KBM-7 (cell line): ENCODE measurements at places on chromosomes 2 and 18.

DNA sequence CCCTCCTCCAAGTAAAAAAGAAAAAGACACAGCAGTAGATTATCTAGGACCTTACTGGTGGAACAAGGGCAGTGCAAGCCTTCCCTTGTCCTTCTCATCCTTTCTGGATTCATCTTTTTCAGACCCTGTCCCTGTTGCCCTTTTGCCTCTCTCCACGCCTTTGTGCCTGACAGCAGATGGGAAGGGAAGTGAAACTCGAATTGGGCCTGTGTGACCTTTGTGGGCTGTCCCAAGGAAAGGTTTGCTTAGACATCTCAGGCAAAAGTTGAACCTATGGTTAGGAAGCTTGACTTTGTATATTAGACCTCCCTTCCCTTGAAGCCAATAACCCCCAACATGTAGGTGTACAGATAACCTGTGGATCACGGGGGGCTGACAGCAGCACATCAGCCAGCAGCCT lies 185.3 kb downstream of the PRKCE start:
- no peak for DNase-seq

GRCh38 chr18:75016025-75016717 lies 192.8 kb downstream of the PTGR3 start:
- DNase-seq: no peak

DNA sequence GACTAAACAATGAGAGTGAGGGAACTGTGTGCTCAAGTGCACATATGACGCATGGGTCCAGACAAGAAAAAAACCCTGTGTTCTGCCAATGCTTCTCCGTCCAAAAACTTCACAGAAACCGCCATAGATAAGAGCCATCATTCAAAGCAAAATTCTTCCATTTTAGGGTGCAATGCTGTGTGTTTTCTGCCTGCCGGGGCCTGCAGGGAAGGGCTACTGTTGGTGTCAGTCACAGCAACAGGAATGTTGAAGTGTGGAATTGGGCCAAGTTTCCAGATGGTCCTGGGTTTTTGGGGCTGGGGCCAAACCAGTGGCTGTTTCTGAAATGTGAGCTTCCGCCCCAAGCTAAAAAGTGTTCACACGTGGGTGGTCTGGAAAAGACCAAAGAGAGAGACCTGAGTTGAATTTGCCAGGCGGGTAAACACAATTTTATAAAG lies 677 bp upstream of the MC2R start:
- no peak for DNase-seq

- no peak for DNase-seq
These were observed 29.6 kb upstream of the LPIN1 start for GRCh38 chr2:11716689-11717321.

GRCh38 chr2:138711812-138712211 lies 68.4 kb downstream of the NXPH2 start:
- DNase-seq: no peak

GRCh38 chr2:38739524-38739923 lies 11.6 kb downstream of the SRSF7 start:
- DNase-seq: no peak

DNA sequence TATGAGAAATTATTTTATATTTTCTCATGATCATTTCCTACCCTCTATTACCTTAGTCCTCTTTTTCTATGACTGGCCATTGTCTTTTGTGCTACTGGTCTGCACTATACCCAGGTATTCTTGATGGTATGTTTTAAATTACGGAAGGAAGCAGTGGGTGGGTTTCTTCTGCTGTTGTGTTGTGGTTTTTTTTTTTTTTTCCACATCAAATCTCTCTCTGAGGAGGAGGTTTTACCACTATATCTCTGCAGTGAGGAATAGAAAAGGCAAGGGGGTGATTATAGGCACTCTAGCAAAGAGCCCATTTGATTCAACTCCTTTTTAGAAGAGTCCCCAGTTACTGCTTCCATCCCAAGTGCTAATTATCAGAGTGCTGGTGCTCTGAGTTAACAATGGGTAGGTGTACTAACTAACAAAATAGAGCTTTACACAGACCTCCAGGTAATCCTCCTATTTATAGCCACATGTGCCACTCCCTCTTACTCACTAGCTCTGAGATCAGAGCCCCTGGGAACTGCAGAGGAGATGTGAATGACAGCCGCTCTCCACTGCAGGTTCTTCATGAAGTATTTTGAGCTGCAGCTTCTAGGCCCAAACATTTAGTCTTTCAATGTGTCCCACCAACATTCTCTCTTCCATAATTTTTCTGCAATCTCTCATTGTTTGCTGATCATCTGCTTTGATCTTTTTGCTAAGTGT lies 301.6 kb upstream of the GULP1 start:
- DNase-seq: peak; percentile 64

DNA sequence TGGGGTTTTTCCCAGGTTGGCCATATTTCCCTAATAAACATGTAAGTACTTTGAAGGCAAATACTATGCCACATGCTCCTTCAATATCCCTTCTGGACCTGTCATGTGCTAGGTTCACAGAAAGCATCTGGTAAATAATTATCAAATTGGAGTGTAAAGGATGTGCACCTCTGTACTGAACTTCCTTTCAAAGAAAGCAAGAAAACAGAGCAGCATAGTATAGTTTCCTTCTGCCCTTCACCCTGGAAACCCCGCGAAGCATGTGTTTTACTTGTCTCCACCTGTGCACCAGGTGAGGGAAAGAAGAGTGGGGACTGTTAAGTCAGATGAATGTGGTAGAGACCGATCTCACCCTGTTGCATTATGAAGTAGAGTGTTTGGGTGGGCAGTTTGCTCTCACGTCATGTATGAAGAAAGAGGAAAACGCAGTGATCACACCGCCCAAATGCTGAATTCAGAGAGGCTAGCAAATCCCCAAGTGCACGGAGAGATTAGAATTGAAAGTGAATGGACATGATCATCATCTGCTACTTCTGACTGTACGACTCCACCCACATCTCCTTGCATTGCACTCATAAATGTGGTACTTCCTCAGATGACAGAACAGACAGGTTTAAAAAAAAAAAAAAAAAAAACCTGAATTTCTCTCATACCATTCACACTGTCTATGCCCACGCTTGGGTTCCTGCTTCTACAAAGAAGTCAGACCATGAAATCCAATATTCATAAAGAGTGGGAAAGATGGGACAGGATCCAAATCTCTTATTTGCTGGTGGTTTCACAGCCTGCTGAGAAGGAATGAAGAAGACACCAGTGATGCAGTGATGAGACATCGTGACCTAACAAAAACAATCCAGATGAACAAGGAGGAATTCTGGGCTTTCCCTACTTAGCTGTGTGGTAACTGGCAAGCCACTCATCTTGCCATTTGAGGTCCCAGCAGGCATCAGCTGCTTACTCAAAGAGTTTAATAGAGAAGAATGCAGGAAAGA lies 448.6 kb downstream of the BCL11A start:
- peak; percentile 67 for DNase-seq

GRCh38 chr18:3508576-3509549 lies 58.9 kb downstream of the TGIF1 start:
- peak; percentile 30 for DNase-seq

DNA sequence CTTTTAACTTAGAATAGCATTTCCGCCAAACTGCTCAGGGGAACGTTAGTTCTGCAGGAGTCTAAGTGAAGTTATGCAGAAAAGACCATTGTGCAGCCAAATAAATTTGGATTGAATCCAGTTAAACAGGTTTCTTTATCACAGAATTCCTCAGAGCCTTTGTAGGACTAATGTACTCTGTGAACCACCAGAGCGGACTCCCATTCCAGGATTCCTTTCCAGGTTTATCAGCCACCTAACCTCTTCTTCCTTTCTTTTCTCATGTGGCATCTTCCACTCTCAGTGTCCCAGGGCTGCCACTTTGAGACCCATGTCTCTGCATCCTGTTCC lies 350.4 kb downstream of the TSN start:
- no peak for DNase-seq

GRCh38 chr2:229261076-229261475 lies 10.0 kb downstream of the PID1 start:
- no peak for DNase-seq

DNA sequence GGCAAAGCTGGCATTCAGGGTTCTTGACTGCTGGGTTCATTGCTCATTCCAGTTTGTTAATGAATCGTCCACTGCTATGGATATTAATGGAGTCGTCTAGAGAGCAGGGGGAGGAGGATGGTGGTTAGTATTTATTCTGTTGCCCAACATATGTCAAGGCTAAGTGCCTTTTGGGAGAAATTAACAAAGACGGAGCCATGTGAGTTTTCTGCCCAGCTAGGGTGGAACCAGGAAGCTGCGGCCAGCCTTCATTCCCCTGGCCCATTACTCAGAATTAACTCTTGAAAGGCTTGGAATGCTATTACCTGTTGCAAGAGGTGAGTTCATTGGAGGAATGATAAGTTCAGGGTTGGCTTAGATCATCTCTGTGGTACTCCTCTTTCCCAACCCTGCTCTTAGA lies 19.3 kb downstream of the IGFBP2 start:
- DNase-seq: no peak

DNA sequence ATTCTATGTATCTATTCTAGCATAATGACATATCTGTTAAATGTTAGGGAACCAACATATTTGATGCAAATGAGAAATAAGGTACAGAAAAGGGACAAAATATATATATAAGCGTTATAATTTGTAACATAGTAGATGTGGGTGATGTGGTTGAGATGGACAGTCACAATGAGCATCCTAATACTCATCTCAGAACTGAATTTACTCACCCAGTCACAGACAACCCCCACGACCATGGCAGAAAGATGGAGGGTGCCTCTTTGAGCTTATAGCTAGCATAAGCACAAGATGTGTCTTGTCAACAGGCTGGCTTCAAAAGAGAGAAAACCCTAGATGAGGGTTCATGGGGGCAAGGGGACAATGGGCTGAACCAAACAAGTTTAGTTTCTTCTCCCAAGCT lies 9.1 kb upstream of the DSG3 start:
- no peak for DNase-seq

- DNase-seq: no peak
These were observed 11.3 kb upstream of the CIB4 start for GRCh38 chr2:26652361-26653041.

GRCh38 chr2:146467425-146467824 lies 1377.4 kb upstream of the ACVR2A start:
- no peak for DNase-seq

- no peak for DNase-seq
These were observed 84.4 kb downstream of the MAP4K4 start for GRCh38 chr2:101781791-101782426.

- no peak for DNase-seq
These were observed 152.7 kb upstream of the NT5C1B start for GRCh38 chr2:18741895-18742732.

DNA sequence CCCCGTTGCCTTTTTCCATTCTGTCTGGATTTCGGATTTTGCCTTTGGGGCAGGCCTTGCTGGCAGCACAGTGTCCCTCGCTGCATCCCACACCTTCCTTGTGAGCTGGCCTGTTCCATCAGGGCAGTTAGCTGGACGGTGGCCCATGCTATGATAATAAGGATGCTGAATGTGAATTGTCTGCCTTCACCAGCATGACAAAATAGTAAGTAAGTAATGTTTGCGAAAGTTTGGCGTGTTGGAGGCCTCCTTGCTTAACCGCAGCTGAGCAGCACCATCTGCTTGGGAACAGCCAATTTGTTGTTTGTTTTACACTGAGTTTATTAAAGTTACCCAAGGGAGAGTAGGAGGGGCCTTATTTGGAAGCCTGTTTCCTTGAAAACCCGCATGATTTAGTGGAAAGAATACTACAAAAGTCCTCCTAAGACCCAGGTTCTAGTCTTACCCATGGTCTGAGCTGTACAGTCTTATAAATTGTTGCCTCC lies 469.7 kb upstream of the FANCL start:
- peak; percentile 94 for DNase-seq

- DNase-seq: no peak
These were observed 3.0 kb downstream of the EN1 start for GRCh38 chr2:118844261-118845004.

DNA sequence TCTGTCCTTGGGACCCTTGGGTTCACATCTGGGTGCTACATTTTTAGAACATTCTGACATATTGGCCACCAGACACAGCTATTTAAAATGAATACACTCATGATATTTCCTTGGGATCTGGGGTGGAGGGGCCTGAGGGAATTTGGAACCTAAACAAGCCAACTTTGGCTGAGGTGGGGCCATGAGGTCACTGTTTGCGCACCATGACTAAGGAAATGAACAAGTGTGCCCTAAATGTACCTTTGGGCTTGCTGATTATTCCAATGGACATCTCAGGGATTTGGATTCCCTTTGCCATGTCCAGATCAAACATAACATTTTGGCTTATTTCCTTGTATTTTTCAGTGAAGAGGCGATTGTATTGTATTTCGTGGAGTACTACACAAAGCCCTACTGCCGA lies 80.5 kb upstream of the SEC11C start:
- DNase-seq: no peak

- DNase-seq: no peak
These were observed 475.8 kb downstream of the TXNL1 start for GRCh38 chr18:56162311-56163265.

GRCh38 chr2:88195246-88195645 lies 25.1 kb downstream of the THNSL2 start:
- no peak for DNase-seq

DNA sequence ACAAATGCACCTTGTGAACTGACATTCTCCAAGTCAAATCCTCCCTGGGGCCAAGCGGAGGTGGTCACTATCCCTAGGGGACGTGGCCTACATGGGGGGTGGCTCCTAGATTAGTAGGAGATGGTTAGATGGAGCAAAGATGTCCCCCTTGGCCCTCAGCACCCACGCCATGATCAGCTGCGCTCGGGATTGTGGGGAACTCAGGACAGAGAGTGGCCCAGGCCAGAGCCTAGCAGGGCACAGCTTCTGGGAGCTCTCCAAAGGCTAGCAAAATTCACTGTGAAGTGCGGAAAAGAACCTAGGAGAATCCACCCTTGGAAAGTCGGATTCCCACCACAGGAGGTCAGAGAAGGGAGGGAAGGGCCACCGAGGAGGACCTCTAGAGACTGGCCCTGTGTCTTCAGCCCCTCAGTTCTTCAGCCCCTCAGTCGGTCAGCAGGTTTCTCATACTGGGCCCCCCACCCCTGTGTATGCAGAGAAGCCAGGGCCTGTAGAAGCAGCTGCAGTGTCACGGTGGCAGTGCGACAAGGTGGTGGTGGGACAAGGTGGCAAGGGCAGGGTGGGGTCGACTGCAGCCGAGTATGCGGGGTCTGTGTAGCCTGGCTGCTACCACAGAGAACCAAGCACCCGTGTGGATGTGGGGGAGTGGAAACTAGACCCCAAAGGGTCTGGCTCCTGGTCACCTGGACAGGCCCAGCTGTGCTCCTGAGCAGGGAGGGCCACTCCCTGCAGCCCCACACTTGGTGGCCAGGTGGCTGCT lies 18.4 kb downstream of the GPR55 start:
- no peak for DNase-seq

DNA sequence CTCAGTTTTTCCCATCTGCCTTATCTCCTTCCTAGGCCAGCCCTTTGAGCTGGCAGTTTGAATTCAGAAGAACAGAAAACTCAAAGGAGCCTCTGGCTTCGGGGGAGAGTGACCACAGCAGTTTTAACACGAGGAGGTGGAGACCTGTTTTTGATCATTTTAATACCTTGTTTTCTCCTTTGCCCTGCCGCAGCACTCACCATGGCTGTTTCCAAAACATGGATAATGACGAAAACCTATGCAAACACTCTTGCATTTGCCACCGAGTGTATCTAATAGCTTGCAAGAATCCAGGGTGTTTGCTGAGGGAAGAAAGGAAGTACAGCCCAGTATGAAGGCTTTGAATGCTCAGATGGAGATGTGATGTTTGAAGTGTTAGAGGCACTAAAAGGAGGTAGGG lies 167.1 kb downstream of the PRKCE start:
- DNase-seq: no peak
